ENCODE measurements at places on chromosomes 16 and 17. TPM values are rescaled to one million over a fixed set of nuclear protein-coding genes. Genes with fewer than 3 reads are reported as not detected.

The PIK3R6 gene
- total RNA-seq = 0.22 TPM

The CNGB1 gene
- not detected for total RNA-seq

The SLC35G6 gene
- not detected for total RNA-seq

- no peak for DNase-seq
Measured at GRCh38 chr17:56148333-56148732, 4.9 kb upstream of the ANKFN1 start.

DNA sequence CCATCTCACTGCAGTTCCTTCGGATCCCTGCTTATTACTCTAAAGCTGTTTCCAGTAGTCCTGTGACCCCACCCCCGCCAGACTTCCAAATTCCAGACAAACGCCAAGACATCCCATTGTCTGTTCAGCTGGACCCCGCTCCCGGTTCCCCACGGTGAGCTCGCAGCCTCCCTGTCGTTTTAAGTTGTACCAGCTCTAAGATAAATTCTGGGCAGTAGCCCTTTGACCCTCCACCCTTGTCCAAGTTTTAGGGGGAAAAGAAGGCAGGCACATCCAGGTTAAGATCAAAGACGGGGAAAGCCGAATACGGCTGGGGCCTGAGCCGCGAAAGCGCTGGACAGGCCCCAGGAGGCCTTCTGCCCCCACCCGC, 589 bp downstream of the ARL6IP1 start:
- DNase-seq = peak; percentile 23

The NAGS gene
- 16.4 TPM for total RNA-seq

DNA sequence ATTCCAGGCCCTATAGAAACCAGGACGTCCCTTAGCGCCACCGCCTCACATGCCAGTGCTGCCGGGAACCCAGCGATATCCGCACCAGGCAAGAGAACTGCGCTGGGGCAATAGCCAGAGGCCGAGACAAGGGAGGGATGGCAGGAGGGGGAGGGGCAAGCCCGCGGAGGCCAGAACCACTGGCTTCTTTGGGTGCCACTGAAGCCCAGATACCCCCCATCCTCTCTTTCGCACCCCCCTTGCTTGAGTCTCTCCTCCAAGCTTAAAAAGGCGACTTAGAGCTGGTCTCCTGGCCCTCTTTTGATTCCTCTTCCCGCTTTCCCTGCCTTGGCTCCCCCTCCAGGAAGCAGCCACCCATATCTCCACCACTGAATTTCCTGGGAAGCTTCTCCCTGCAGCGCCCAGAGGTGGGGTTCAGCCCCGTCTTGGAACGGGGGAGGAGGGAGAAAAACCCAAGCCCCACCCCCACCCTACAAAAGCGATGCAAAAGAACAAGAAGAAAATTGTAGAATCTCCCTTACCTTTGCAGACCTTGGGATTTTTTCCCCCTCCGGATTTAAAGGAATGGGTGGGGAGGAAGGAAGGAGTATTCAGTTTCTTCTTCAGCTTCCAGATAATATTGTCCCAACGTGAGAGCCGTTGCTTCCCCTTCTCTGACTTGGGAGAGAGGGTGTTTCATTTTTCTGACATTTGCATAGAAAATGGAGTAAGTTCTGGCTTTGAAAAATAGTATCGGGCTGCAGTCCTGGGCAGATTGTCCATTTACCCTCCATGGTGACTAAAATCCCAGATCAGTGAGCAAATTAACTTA, 622 bp downstream of the HOXB6 start:
- no peak for DNase-seq

DNA sequence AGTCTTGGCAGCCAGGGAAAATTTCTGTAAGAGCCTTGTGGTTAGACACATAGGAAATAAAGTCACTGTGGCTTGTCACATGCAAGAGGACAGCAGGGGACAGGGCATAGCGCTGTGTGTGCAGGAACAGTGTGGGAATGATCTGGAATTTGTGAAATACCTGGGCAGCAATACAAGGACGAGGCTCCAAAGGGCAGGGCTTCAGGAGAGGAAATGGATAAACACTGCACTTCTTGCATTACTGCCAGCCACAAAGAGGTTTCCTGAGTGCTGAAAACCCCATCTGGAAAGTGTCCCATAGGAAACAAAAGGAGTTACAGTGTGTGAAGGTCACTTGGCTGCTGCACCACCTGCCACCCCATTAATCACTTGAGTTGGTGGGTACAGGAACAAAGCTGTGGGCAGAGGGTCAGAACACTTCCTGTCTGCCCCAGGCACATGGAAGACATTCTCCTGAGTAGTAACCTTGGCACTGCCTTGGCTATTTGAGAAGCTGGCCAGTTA, 12.1 kb upstream of the HP start:
- DNase-seq = peak; percentile 15

DNA sequence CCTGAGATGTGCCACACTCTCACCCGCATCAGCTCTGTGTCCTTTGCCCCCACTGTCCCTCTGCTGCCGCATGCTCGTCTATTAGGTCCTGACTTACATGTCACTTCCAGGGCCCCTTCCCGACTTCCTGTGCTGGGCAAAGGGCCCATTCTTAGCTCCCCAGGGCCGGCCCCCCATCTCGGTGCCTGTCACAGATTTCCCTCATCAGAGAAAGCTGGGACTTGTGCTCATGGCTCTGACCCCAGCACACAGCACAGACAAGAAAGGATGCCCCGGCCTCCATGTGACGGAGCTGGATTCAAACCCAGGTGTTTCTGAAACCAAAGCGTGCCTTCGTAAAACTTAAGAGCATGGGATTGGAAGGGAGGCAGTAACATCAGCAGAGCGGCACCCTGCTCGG, 5.9 kb upstream of the MAPK7 start:
- no peak for DNase-seq

- no peak for DNase-seq
Measured at GRCh38 chr16:47460359-47460710, 528 bp downstream of the ITFG1 start.

- no peak for DNase-seq
Measured at GRCh38 chr17:56742601-56743000, 91.1 kb downstream of the C17orf67 start.

The SOX8 gene
- 0.27 TPM for total RNA-seq

The GDPD3 gene
- 0.68 TPM for total RNA-seq

The KCNJ2 gene
- total RNA-seq = 1.1 TPM

The PLEKHG4 gene
- 8.2 TPM for total RNA-seq

The CCL8 gene
- not detected for total RNA-seq

GRCh38 chr16:50371936-50372595, 3.3 kb upstream of the BRD7 start:
- no peak for DNase-seq

The SCGB1C2 gene
- total RNA-seq = not detected

- DNase-seq = no peak
Measured at GRCh38 chr17:5942687-5943086, 127.5 kb upstream of the WSCD1 start.

DNA sequence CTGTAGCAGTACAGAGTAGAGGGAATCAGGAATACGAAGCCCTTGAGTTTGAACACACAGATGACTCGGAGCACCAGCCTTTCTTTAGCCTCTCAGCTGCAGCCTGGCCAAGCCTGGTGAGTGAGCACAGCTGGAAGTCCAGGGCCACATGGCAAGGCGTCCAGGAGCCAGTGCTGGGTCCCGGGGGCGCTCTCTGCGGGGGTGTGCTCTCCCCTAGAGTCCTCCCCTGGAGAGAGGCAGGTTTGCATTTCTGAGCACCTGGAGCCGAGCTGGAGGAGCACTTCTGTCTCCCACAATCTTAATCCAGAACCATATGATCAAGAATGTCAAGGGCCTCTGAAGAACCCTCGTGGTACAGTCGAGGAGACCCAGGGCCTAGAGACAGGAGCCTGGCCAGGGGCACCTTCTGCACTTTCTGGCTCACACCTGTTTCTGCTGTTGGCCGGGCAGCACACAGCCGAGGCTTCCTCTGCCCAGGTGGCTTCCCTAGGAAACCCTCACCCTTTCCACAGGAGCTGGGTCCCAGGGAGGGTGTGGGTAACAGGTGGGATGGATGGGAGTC, 78.3 kb downstream of the PLD6 start:
- DNase-seq = peak; percentile 84
